NCI-H82 (cell line): ENCODE measurements at places on chromosomes 4 and X.
A peak's percentile ranks its signal among the peaks of the same experiment; 100 is the strongest.

DNA sequence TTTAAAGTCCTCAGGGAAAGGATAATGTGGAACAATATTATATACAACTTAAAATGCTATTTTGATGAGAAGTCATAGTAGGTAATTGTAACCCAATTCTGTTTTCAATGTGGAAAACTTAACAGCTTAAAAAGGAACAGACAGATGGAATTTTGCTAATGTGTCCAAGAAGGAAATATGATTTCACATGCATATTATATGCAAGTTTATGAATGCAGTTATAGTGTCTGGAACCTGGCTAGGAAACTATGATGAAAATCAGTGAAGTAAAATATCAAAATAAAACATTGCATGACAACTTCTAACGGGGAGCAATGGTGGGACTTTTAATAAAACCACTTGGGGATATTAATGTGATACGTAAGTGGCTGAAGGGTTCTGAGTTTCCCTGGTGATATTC lies 152.6 kb upstream of the HAND2 start:
- no peak for DNase-seq

DNA sequence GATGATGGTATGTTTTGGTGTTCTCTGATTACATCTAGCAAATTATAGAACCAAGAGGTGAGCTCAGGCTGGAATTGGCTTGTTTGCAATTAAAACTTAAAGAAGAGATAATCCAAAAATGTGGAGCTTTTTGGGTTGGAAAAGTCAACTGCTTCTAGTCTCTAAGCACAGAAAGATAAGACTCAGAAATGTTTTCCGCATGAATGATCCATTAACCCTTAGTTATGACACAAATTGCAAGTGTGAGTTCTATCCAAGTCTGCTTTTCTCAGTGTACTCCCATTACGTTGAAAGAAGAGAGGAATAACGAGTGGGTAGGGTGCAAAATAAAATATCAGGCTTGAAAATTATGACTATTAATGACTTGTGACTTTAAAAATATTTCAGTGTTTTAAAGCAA lies 38.5 kb downstream of the HPGD start:
- DNase-seq = no peak

DNA sequence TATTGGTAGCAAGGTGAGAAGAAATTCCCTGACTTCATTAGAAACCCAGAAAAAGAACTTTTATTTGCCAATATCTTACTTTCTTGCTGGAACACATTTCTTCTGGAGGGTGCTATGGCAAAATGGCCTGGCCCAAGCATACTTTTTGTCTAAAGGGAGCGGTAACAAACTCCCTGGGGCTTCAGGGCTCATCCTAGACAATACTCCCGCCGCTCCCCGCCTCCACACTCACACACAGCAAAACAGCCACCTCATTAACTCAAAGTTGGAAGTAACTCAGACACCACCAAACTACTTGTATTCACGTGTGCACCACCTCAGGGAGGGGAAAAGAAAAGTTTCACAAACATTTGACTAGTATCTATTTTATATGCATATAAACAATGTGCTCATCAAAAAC lies 75.7 kb downstream of the IGSF1 start:
- no peak for DNase-seq

DNA sequence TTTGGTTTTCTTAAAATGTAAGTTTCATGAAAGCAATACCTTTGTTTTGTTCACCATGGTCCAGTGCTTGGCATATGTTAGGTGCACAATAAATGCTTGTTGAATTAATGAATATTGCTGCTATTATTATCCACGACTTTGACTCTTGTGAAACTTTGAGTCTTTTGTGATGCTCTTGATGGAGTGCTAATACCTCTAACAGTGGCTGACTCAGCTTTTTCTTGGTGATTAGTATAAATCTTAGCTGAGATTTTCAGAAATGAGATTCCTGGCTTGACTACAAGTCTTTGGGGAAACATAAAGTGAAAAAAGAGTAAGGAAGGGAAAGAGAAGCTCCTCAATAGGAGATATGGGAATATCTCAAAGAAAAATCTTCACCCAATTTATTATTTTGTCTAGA lies 375.2 kb upstream of the RPS6KA3 start:
- no peak for DNase-seq

- DNase-seq = no peak
Measured at GRCh38 chrX:72694170-72694569, 19.9 kb downstream of the PHKA1 start.

GRCh38 chr4:155187989-155188388 lies 20.4 kb upstream of the NPY2R start:
- no peak for DNase-seq

- no peak for DNase-seq
Measured at GRCh38 chr4:143407474-143407873, 70.8 kb downstream of the GAB1 start.

DNA sequence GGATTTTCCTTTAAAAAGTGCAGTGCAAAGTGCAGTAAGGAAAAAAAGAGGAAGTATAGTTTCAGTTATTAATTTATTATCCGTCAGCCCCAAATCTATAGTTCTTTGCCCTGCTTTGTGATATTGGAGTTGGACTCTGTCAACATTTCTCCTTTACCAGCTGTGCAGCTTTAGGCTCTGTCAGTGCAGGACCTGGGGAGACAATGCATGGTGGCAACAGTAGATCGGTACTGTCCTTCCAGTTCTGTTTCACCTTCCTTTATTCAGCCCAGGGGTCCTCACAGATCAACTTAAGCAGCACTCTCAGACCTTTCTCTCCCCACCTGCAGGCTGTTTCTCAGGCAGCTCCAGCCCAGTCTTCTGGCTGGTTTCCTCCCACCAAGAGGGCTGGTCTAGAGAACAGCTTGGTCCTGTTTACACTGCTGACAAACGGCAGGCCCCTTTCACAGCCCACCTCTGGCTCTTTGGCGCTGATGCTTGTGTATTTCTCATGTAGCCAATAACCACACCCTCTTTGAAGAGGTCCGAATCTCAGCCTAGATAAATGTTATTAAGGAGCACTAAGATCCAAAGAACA lies 71.6 kb downstream of the MCUB start:
- DNase-seq = peak; percentile 13

DNA sequence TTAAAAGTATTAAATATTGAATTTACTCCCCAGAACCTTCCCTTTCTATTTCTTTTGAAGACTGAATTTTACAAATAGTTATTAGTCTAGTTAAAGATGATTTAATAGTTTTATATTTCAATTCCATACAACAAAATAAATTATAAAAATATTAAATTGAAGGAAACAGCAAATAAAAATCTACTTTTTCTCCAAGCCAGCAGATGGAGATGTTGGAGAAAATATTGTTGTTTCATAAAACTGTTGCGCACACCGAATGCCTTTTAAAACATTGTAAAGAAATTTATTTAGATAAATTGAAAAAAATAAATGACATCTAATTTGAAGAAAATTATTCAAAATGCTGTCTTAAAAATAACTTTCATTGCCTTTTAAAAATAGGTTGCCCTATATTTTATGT lies 5.5 kb downstream of the GRIA2 start:
- DNase-seq = no peak

DNA sequence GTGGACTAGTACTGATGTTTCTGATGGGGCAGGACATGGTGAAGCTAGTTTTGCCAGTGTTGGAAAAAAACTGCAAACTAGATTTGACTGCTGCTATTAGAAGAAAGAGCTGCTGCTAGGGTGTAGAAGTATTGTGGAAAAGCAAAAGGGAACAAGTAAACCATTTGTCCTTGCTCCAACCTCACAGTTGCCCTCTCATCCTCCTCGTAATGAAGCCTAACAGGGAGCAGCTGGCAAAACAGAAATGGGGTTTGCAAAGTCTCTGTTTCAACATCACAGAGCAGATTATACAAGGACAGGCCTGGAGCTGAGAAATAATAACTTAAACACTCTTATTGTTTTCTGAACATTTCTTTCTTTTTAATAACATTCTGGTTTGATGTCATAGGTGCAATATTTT lies 346.2 kb downstream of the MAGEB5 start:
- DNase-seq = no peak

- no peak for DNase-seq
Measured at GRCh38 chr4:89171176-89171805, 60.0 kb downstream of the TIGD2 start.

DNA sequence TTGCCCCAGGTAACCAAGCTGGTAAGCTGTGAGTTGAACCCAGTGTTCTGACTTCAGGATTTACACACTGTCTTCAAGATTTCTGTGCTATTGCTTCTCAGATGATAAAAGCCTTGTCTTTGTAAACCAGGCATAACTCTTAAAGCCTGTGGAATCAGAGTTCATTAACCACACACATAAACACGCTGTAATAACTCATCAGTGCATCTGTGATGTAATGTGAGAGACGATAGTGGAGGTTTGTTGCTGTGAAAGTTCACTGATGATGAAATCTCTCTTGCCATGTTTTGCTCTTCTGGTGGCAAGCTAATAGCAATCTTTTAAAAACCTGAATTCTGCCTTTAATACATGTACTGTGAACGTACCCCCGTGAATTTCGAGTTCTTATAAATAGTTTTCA lies 41.5 kb downstream of the CLCN4 start:
- DNase-seq = no peak

GRCh38 chrX:152866386-152866785 lies 31.5 kb upstream of the ZNF185 start:
- no peak for DNase-seq

GRCh38 chr4:73668782-73669201 lies 48.6 kb upstream of the RASSF6 start:
- DNase-seq = no peak

GRCh38 chr4:1789552-1789951 lies 3.5 kb upstream of the FGFR3 start:
- no peak for DNase-seq

DNA sequence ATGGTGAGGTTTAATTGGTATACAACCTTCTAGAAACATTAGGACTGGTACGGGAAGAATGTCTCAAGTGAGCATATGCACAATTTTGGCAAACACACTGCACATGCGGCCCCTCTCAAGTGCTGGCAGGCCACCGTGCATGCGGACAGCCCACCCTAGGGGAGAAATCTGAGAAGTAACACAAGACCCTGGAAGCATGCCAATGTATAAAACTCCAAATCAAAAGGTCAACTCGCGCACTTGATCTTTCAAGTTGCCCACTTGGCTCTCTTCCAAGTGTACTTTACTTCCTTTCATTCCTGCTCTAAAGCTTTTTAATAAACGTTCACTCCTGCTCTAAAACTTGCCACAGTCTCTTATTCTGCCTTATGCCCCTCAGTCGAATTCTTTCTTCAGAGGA lies 488.3 kb downstream of the CFAP47 start:
- DNase-seq = no peak

- peak; percentile 21 for DNase-seq
Measured at GRCh38 chrX:102067966-102068723, 57.3 kb upstream of the TCEAL2 start.

DNA sequence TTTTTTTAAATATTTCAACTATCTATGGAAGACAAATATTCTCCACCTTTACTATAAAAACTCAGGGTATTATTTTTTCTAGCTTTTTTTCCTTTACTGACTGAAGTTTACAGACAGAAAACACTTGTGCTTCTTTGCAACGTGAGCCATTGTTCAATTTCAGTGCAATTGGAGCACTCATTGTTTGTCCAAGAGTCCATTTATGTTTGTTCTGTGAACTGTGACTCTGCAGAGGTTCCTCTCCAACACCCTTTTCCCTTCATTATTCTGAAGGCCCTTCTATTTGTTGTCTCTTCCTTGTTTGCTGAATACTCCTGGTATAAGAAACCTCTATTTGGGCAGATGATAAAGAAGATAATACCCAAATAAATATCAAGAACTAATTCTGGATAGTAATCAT lies 37.4 kb downstream of the DAPP1 start:
- no peak for DNase-seq

- DNase-seq = no peak
Measured at GRCh38 chrX:135346975-135347374, 37.7 kb downstream of the ETDC start.

DNA sequence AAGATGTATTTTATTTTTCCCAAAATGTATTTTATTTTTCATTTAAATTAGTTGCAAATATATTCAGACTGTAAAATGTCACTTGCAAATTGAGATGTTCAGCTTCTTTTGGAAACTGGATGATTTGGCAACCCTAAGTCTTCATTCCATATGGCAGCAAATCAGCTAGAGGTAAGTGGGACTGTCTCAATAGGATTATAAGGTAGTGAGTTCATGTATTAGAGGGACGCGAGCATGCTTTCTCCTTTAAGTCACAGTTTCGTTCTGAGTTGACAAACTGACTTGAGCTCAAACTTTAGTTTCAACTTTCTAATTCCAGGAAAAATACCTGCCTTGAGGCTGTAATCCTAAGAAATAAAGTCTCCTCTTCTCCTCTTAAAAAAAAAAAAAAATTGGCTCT lies 44.2 kb upstream of the TMEM131L start:
- DNase-seq = peak; percentile 39

- peak; percentile 84 for DNase-seq
Measured at GRCh38 chrX:40651620-40652223, 4.4 kb upstream of the CXorf38 start.

- no peak for DNase-seq
Measured at GRCh38 chr4:126775485-126776106, 857.2 kb upstream of the INTU start.

DNA sequence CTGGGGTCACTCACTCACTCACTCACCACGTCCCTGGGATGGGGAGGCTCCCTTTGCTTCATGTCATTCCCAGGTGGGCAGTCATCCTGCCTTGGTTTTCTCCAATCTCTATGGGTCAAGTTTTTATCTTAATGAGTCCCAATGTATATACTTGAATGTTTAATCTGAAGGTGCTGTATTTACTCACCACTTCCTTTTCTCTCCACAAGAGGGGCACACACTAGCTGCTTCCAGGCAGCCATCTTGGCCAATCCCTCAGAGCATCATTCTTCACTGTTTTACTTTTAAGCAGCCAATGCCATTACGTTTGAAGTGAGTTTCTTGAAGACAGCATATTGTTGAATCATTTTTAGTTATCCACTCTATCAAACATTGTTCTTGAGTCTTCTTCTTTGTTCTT lies 153.4 kb upstream of the ARSJ start:
- DNase-seq = peak; percentile 8

DNA sequence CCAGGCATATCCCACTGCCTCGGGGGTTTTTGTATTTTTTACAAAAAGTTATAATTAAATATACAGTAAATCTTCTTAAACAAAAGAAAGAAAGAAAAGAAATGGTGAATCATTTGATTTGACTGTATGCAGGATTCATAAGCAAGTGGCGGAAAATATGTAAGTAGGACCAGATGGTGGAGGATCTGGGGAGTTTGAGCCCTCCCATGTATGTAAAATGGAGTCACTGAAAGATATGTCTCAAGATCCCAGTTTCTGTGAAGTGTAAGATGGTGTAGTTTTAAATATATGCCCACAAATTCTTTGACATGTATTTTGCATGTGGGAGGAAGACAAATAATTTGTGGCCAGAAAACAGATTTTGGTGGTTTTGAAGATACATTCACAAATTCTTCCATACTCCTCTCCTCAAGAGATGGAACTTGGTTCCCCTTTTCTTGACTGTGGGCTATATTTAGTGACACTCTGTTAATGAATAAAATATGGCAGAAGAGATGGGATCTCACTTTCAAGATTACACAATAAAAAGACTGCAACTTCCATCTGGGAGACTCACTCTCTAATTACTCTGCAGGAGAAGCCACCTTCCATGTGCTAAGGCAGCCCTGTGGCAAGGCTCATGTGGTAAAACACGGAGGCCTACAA lies 133.6 kb upstream of the S100G start:
- no peak for DNase-seq

GRCh38 chr4:152618971-152619370 lies 60.8 kb downstream of the TMEM154 start:
- DNase-seq = no peak

GRCh38 chr4:6010789-6011188 lies 7.4 kb downstream of the C4orf50 start:
- DNase-seq = no peak

- DNase-seq = no peak
Measured at GRCh38 chrX:74911494-74911893, 13.8 kb downstream of the NEXMIF start.
